NCI-H2029 treated with DMSO at 0.1 percent for 48 hours (cell line): ENCODE measurements at places on chromosomes 7 and 10.
A peak's percentile ranks its signal among the peaks of the same experiment; 100 is the strongest.

GRCh38 chr10:82889728-82890127 lies 1014.7 kb downstream of the NRG3 start:
- DNase-seq, result no peak

- no peak for DNase-seq
Measured at GRCh38 chr10:98172495-98172894, 38.0 kb downstream of the R3HCC1L start.

GRCh38 chr7:156073366-156074052 lies 261.2 kb upstream of the SHH start:
- no peak for DNase-seq

- DNase-seq, result no peak
Measured at GRCh38 chr10:51270936-51271530, 196.7 kb downstream of the PRKG1 start.

GRCh38 chr7:47818796-47819606 lies 129.3 kb downstream of the PKD1L1 start:
- DNase-seq, result peak; percentile 43

- no peak for DNase-seq
Measured at GRCh38 chr10:66505003-66505657, 420.7 kb upstream of the LRRTM3 start.

- no peak for DNase-seq
Measured at GRCh38 chr7:107946451-107946850, 55.5 kb downstream of the DLD start.

GRCh38 chr7:4753598-4754432 lies 21.6 kb upstream of the AP5Z1 start:
- DNase-seq, result peak; percentile 2

GRCh38 chr7:65809982-65810288 lies 62.9 kb upstream of the VKORC1L1 start:
- DNase-seq, result no peak

DNA sequence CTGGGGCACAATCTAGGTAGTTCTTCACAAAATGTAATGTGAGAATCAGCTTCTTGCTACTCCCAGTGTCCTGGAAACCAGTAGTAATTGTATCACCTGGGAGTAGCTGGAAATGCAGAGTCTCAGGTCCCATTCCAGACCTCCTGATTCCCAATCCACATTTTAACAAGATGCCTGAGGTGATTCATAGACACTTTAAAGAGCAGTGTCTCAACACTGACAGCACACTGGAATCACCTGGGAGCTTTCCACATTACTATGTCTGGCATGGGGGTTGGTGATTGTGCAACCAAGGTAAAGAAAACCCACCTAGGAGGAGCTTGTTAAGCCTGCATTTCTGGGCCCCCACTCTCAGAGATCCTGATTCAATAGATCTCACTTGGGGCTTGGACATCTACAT lies 11.1 kb downstream of the DPY19L1 start:
- no peak for DNase-seq

GRCh38 chr7:131370523-131370968 lies 42.9 kb downstream of the MKLN1 start:
- no peak for DNase-seq

DNA sequence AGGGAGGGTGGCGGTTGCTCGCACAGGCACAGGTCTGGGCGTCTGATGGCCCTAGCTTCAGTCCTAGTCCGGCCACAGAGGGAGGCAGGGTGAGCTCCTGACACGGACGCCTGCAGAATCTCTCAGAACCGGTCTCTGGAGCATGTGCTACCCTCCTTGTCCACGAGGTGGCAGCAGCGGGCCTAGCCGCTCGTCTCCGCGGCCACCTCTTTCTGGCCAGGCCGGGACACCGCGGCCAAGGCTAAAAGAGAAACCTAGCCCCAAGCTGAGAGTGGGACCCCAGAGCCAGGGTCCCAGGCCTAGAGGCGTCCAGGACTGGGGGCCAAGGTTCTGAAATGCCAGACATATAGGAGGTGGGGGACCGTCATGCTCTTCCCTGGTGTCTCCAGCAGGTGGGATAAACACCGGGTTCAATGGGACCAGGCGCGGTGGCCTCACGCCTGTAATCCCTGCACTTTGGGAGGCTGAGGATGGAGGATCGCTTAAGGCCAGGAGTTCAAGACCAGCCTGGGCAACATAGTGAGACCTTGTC lies 3.2 kb upstream of the LAT2 start:
- peak; percentile 44 for DNase-seq

- peak; percentile 87 for DNase-seq
Measured at GRCh38 chr7:136074843-136075242, 97.7 kb upstream of the MTPN start.

GRCh38 chr10:125284875-125285597 lies 124.7 kb upstream of the CTBP2 start:
- DNase-seq, result no peak

GRCh38 chr10:25068152-25069058 lies 52.0 kb downstream of the THNSL1 start:
- no peak for DNase-seq

DNA sequence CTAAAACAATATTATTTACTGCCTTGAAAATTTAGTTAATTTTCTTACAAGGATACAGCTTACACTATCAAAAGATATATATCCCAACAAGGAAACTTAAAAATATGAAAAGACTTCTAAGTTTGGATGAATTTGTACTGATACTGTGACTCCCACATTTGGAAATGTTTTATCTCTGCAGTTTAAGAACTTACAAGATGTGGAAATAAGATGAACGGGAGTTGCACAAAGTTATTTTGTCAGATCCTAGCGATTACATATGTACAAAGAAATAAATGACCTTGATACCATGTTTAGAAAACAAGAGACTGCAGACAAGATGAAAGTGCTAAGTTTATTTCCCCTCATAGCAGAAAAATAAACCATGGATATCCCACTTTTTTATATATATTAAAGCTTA lies 103.7 kb upstream of the TMEM106B start:
- DNase-seq, result no peak

GRCh38 chr10:75743291-75743778 lies 311.9 kb downstream of the LRMDA start:
- no peak for DNase-seq

DNA sequence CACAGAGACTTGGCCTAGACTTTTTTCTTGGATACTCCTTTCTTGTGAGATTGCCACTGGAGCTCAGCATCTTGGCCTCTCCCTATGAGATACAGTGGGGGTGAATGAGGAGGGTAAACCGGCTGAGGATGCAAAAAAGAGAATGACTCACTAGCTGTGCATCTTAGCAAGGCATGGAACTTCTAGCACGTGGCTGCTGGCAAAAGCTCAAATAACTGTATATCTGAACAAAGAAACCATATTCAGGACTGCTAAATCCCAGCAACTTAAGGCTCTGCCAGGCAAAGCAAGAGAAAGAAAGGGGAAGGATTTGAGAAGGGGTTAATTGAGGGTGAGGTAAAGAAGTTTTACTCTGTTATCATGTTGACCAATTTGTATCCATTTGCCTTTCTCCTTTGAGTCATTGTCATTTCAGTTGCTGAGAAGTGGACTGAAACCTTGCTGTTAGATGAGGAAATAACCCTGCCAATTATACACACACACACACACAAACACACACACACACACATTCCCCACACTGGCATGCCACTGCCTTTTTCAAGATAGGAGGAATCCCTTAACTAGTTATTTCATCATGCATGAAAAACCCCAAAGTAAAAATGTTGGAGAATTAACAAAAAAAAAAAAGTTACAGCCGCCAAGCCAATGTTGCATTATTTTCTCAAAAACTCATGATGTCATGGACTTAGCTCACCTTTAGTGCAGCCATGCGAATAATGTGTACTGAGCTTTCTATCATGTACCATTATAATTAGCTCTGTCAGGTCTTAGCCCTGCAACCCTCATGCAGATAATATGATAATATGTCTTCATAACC lies 997.3 kb downstream of the LRMDA start:
- no peak for DNase-seq

DNA sequence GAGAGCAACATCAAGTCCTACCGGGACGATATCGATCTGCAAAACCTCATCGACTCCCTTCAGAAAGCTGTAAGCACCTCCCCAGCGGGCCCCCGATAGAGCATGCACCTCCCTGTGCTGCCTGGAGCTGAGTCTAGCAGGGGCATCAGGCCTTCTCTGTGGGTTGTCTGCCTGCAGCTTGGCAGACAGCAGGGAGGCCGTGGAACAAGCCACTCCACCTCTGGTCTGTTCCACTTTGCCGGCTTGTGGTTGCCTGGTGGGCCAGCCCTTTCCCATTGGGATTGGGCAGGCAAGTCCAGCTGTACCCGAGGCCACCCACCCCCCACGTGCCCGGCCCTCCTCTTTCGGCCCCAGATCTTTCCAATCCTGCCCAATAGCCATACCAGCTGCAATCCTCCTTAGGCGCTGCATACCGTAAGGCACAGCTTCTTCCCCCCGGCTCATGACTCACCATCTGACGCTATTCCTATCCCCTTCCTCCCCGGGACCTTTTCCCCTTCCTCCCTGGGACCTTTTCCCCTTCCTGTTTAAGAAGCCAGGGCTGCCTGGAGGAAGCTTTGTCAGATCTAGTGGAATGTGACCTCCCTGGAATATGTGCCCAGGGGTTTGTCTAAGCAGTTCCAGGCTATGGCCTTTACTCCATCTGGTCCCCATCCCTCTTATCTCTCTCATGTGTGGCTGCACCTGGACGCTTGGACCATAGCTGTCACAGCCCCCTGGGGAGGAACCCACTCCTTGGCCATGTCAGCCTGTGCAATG lies 28.1 kb upstream of the SH2D4B start:
- DNase-seq, result no peak

DNA sequence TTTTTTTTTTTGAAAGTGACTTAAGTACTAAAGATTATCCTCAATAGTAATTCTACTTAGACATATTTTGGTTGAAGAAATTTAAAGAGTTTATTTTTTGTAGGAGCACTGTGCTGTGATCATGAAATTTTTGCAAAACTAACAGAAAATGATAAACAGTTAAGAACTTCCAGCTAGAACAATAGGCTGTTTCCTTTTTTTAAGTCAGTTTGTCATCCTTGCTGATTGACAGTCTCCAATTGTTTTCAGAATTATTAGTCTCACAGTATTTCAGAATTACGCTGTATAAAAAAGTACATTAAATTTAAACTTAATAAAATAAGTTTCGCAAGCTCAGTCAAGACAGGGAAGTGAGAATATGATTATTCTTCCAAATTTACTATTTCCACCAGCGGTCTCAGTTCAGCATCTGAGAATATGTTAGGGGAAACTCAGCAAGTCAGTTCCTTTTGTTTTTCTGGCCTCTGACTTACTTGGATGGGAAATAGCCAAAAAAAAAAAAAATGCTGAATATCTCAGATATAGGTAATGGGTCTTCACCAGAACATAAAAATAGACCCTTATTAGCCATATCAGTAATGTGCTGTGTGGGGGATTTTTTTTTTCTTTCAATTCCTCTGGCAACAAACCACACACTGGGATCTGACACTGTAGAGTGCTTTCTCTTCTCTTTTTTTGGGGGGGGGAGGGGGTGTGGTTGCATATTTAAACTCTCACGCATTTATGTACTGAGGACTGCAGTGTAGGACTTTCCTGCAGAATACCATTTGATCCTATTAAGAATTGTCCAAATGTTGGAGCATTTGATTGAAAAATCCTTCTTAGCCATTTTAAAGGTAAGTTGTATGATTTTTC lies at the start of gene CD36:
Gene CD36 (plus strand): TSS at position 732 of the 855 bp plus-strand sequence. CDS start 8,099 bp downstream, outside the sequence.
- DNase-seq, result no peak

GRCh38 chr7:36070230-36070629 lies 82.8 kb upstream of the EEPD1 start:
- no peak for DNase-seq

GRCh38 chr10:43795093-43795492 lies 146.4 kb upstream of the ZNF32 start:
- DNase-seq, result no peak

GRCh38 chr7:30159698-30160143 lies 24.9 kb downstream of the MTURN start:
- DNase-seq, result no peak

DNA sequence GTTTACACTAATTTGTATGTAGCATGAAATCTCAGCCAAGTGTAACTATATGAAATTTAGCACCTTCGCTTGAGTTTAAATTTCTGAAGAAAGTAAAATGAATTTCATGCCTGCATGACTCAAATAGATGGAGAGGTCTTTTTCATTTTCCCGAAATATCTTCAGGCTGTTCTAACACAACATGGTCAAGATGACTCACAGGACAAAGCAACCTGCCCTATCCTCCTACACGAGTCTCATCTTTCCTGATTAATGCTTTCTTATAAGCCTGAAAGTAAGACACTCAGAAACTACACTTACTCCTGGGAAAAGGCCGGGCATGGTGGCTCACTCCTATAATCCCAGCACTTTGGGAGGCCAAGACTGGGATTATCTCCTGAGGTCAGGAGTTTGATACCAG lies 41.2 kb downstream of the CH25H start:
- no peak for DNase-seq

- no peak for DNase-seq
Measured at GRCh38 chr7:5458921-5459480, 35.4 kb upstream of the TNRC18 start.

- DNase-seq, result no peak
Measured at GRCh38 chr10:80598951-80599350, 61.2 kb downstream of the SH2D4B start.

GRCh38 chr7:148615085-148615730 lies 24.6 kb downstream of the C7orf33 start:
- DNase-seq, result no peak

GRCh38 chr7:73871163-73872011 lies 10.4 kb downstream of the TMEM270 start:
- DNase-seq, result no peak

- no peak for DNase-seq
Measured at GRCh38 chr7:19101909-19102308, 15.5 kb downstream of the TWIST1 start.

GRCh38 chr7:142733271-142733670 lies 16.0 kb upstream of the PRSS1 start:
- DNase-seq, result no peak

DNA sequence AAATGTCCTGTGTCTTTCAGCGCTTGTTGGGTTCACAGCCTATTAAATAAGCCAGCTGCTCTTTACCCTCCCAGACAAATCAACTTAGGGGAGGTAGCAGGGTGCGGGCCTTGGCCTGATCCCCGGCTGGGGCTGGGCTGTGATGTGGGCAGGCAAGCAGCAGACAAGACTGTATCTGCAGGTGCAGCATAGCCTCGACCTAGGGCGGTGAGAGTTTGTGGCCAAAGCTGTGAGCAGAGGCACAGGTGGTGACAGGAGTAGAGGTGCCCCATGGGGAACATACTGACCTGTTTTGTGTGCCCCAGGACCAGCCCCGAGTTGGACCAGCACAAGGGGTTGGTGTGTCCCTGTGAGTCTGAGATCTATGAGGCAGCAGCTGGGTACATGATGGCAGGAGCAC lies 885.4 kb downstream of the ZNF37A start:
- DNase-seq, result no peak

GRCh38 chr10:35271086-35271858 lies 65.0 kb upstream of the CCNY start:
- no peak for DNase-seq
